AG08395 (cell line): ENCODE measurements at places on chromosomes 4 and X.
A peak's percentile ranks its signal among the peaks of the same experiment; 100 is the strongest.

DNA sequence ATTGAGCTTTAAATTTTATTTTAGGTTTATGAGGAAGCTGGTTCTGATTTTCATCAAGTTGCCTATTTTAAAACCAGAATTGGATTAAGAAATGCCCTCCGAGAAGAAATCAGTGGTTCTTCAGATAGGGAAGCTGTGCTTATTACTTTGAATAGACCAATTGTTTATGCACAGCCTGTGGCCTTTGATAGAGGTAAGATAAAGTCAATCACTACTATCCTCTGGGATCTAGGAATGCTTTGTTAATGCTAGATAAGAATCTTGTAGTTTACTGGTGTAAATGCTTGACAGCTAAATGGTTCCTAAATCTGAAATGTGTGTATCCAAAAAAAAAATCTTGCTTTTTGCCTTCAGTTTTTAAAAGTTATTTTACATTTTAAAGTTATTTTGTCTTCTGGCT lies 73.0 kb upstream of the ADAD1 start:
- no peak for DNase-seq

DNA sequence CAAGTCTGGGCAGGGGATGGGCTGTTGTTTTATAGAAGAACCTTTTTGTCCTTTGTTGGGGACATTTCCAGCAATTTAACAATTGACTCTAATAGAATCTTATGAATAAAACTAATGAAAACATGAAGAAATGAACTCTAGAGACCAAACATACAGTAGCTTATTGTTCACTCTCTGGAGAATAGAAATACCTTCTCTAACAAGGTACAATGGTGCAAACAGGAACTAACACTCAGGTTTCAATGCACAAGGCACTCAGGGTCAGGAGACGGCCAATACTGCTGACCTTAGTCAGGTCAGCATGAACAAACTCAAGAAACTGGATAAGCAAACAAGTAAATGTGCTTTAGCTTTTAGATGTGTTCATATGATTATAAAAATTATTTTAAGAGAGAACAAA lies 39.6 kb upstream of the FBXW7 start:
- no peak for DNase-seq

DNA sequence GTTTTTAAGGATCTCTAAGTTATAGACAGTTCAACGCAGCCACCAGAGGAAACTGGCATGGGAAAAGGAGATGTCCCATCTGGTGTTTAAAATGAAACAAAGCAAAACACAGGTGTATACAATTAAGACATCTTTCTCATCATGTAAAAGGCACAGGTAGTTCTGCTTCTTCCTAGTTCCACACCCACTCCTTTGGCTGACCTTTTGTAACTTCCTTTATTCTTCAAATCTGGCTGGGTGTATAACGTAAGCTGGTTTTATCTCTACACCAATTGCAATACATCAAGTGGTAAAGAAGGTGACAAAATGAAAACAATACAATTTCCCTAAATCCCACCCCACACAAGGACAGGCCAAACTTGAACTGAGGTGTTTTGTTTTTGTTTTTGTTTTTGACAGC lies 27.3 kb upstream of the FBXW7 start:
- no peak for DNase-seq

- DNase-seq, result no peak
Observed at GRCh38 chr4:122701965-122702364, 30.5 kb upstream of the BBS12 start.

DNA sequence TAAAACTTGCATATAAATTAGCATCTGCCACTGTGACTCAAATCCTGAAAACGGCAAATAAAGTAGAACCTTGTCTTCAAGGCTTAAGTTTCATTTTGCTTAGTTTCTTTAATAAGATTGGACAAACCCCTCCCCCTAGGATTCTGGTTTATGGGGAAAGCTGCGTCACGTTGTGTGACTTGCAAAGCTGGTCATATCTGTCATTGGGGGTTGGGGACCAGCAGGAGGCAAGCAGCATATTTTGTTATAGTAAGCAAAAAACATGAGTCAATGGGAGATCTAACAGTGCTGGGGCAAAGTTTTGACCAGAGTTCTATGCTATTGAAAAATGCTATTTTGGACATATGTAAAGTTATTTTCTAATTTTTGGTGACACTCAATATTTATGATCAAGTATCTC lies 407.3 kb downstream of the PCDH18 start:
- peak; percentile 37 for DNase-seq

DNA sequence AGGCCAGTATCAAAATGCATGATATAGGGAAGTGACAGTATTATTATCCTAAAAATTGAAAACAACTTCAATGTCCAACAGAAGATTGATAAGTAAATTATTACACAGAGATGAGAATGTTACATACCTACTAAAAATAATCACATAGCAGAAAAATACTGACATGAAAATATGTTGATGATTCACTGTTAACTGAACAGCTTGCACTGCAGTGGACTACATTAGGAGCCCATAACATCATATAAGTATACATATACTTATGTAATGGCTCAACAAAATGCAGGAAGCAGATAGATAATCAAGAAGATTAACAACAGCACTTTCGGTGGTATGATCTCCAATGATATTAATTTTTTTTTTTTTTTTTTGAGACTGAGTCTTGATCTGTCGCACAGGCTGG lies 7.1 kb downstream of the CLOCK start:
- no peak for DNase-seq

- peak; percentile 53 for DNase-seq
Observed at GRCh38 chr4:85398276-85398675, 76.7 kb upstream of the ARHGAP24 start.

DNA sequence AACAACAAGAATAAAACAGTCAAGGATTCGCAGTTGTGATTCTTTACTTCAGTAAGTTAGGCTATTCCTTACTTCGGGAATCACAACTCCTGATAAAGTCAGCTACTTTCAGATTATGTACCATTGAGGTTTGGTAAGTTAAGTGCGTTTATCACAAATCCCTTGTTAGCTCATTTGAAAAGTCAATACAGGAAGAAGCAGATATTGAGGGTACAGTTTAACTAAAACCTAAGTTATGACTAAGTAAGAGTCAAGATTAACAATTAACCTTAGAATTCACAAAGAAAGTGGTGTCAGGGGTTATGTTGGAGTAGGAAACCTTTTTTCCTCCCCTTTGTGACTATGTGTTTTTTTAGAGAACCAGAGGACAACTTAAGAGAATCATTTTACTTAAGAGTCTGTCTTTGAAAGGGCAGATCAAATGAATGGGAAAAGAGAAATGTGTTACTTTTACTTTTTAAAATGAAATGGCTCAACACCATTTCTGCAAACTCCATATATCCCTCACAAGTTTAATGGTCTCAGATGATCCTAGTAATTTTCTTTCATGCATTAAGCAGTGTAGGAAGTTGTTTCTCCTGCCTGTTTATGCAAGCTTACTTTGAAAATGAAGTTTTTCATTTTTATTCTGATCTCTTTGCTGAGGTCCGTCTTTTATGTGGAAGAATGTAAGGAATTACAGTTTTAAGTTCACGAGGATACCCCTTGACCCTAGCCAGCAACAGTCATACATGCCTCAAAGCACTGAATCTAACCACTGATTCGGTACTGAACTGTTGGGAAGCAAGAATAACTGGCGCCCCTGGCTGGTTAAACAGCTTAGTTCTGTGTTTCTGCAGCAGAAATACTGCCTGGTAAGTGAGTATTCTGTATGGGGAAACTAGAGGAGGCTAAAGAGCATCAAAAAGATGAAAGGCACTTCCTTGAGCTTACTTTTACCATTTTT lies 211.7 kb downstream of the SLC4A4 start:
- peak; percentile 19 for DNase-seq

DNA sequence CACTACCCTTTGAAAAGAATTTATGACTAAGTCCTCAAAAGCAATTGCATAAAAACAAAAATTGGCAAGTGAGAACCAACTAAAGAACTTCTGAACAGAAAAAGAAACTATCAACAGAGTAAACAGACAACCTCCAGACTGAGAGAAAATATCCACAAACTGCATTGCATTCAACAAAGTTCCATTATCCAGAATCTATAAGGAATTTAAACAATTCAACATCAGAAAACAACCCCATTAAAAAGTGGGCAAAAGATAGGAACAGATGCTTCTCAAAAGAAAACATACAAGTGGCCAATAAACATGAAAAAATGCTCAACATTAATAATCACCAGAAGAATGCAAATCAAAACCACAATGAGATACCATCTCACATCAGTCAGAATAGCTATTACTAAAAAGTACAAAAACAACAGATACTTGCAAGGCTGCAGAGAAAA lies 130.2 kb downstream of the GASK1B start:
- DNase-seq, result peak; percentile 7

GRCh38 chr4:74968456-74969164 lies 35.7 kb downstream of the PARM1 start:
- DNase-seq, result no peak

DNA sequence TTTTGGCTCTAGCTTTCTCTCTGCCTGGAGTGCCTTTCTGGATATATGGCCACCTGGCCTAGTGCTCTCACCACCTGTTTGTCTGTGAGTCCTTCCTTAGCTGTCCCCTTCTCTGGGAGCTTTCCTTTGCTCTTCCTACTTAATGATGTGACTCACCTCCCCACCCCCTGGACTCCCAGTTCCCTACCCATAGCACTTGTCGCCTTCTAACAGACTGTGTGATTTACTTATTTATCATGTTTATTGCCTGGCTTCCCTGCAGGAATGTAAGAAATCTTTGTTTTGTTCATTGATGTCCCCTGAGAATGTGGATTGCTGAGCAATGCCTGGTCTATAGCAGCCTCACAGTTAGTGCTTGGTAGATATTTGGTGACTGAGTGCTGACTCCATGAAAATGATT lies 18.9 kb downstream of the ADD1 start:
- peak; percentile 82 for DNase-seq

DNA sequence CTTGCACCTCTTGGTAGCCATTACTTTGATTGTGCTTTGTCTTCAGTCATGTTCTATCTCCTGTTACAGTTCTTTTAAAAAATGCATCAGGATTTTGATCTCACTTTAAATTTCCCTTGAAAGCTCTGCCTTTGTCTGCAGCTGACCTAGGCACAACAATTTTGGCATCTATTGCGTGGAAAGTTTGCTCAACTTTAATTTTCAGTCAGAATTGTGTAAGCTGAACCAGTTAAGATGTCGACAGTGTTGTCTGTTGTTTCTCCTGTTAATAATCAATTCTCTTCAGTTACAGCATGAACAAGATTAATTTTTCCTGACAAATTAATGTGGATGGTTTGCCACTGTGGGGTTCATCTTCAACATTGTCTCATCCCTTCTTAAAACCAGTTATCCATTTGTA lies 34.9 kb downstream of the TIGD2 start:
- no peak for DNase-seq

- DNase-seq, result no peak
Observed at GRCh38 chrX:28133763-28134162, 152.5 kb upstream of the DCAF8L1 start.

- no peak for DNase-seq
Observed at GRCh38 chr4:140611854-140612253, 43.1 kb upstream of the UCP1 start.

DNA sequence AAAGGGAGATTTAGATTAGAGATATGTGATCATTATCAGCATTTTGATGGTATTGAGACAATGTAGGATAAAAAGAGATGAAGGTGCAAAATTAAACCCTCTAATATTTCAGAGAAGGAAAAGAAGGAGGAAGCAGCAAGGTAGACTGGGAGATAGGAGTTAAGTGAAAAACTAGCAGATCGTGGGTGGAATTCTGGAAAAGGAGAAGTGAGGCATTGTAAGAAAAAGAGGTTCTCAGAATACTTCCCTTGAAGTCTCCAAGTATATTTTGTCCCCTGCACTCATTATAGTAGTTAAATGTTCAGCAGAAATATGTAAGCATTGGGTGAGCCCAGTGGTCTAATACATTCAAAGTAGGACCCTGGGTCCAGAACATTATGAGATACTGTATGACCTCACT lies 30.3 kb downstream of the COPS4 start:
- no peak for DNase-seq

- no peak for DNase-seq
Observed at GRCh38 chr4:139547979-139548378, 8.0 kb downstream of the SETD7 start.

DNA sequence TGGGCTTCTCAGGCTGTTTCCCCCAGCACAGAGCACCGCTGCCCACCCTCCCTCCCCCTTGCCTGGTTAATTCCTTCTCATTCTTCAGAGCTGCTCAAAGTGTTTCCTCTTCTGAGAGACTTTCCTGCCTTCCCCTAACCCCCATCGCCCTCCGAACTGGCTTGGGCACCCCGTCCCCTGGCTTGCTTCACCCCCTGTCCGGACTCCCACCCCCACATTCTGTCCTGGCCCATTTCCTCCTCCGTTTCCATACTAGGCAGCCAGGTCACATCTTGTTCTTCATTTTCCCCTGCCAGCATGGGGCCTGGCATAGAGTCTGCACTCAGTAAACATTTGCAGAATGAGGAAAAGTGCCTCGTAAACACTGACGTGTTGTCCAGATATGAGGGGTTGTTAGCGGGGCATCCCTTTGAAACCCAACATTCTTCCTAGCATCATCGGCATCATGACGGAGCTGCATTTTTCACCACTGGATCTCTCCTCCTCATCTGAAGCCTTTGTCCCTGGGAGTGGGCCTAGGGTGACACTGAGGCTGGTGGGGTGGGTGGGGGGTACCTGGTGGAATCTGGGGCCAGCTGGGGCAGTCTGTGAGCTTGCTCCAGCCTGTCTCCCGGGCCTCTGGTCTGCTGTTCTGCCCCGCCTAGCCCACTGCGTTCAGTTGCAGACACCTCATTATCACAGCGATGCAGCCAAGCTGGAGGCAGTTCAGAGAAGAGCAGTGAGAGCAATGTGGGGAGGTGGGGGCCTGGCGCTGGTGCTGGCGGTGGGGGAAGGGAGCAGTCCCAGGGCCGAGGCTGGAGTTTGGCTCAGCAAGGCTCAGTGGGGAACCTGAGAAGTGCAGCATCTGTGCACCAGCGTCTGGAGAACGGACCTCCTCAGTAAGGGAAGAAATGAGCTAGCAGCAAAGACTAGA lies 149.4 kb upstream of the PJA1 start:
- no peak for DNase-seq
